ENCODE measurements at places on chromosomes 6 and 20. TPM values are rescaled to one million over a fixed set of nuclear protein-coding genes. Genes with fewer than 3 reads are reported as not detected.

DNA sequence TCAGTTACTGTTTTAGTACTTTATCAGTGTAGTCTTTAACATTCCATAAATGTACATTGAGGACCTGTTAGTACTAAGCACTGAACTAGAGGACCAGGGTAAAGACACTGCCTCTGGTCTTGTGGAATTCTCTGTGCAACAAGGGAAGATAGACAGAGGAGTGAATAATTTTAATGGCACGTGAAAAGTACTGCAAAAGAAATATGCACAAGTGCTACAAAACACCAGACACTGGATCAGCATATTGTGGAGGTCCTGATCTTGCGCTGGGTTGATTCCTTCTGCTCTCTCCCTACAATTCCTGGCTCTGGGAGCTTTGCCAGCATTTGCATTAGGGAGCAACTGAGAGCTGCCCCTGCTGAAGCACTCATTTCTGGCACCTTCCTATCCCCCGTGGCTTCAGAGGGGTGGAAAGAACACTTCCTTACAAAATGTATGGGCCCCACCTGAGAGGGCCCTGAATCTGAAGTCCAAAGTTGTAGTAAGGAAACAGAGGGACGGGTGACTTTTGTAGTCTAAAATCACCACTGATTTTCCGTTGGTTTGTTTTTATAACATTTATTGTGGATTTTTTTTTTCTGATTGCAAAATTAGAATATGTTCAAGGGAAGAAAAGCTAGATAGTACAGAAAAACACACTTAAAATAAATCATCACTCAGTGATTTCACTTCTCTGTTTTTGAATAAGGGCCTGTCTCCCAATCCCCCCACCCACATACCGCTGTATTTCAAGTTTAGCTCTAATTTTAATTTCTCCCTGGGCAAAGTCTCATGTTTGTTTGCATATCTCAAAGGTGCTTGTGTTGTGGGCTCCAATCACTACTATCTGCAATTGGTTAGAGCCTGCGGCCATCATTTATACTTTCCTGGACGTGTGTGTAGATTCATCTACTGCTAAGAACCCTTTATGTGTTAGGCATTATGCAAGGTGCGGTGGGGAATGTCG is 4.9 kb downstream of the PKIG start:
- no peak for DNase-seq

DNA sequence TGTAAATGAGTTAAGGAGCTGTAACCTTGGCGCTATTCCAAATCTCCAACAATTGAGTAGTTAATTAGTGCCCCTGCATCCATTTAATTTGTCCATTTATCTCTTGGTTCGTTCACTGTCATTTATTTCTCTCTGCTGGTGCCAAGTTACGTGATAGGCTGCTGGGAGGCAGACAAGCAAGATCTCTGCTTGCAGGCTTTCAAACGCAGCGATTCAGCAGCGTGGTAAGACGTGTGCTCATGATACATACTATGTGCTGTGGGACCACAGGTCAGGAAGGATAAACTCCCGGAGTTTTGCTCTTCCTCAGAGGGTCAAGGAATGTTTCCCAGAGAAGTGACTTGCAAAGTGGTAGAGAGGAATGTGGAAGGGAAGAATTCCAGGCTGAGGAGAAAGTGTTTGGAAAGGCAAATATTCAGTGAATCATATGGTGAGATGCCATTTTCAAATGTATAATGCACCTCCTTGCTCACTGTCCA is 46.4 kb downstream of the UTRN start:
- DNase-seq = no peak

DNA sequence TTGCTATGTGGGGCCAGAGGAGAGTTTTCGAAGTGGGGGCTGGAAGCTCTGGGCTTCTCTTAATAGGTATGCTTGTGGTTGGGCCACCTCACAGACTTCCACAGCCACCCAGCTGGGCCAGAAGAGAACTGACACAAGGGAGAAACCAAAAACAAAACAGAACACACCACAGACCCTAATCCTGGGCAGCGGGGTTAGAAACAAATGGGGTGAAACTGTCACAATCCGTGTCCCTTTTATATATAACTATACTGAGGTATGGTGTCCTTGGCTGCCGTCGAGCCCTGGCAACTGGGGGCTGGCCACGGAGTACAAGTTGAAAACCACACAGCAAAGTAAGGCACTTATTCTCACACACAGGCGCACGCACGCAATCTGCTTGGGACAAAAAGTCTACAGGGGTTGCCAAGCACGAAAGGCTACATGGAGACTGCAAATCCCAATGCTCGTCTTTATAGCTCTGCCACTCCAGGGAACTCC is 78.3 kb downstream of the TRAM2 start:
- no peak for DNase-seq

DNA sequence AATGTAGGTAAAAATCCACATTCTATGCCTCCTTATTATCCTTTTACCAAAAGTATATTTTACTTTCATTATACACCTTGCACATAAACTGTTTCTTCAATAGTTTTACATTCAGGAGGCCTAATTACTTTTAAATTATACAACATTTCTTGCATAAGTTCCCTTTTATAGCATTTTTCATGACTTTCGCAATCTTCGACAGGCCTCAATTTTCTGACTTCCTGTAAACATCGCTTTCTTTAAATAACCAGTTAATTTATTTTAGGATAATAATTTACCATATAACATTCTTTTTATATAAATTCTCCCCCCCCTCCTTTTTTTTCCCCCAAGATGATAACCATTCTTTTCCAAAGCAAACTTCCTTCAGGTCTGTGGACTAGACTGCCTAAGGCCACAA is 9.2 kb downstream of the SLC35A1 start:
- DNase-seq = no peak

DNA sequence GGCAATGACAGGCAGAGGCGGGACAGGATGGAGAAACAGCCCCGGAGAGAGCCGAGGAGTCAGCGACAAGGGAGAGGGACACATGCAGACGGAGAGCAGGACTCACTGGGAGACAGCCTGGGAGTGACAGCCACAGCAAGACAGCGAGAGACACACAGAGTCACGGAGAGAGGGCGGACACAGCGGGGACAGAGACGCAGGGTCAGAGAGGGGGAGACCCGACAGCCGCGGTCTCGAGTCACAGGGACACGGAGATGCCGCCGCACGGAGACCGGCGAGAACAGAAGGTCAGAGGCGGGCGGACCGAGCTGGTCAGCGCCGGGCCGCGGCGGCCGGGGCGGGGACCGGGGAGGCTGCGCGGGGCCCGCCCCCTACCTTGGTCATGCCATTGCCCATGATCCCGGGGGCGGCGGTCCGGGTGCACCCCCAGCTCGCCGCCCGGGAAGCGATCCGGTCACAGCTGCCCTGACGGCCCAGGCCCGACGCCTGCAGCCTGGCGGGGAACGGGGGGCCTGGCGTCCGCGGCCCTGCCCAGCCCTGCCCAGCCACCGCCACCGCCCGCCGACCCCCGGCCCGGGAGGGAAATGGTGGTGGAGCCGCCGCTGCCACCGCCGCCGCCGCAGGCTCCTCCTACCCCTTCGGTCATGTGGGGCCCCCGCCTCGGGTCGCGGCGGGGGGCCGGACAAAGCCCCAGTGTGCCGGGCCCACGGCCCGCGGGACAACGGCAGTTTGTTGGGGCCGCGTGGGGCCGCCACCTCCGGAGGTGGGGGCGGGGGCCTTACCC is at the start of the genes DUSP15 and TTLL9:
Gene DUSP15 (minus strand): TSS at position 586 of the 784 bp plus-strand sequence. CDS start 190 bp downstream, at position 396.
Gene TTLL9 (plus strand): TSS at position 693 of the 784 bp plus-strand sequence. CDS start 493 bp downstream, outside the sequence.
- DNase-seq = no peak

DNA sequence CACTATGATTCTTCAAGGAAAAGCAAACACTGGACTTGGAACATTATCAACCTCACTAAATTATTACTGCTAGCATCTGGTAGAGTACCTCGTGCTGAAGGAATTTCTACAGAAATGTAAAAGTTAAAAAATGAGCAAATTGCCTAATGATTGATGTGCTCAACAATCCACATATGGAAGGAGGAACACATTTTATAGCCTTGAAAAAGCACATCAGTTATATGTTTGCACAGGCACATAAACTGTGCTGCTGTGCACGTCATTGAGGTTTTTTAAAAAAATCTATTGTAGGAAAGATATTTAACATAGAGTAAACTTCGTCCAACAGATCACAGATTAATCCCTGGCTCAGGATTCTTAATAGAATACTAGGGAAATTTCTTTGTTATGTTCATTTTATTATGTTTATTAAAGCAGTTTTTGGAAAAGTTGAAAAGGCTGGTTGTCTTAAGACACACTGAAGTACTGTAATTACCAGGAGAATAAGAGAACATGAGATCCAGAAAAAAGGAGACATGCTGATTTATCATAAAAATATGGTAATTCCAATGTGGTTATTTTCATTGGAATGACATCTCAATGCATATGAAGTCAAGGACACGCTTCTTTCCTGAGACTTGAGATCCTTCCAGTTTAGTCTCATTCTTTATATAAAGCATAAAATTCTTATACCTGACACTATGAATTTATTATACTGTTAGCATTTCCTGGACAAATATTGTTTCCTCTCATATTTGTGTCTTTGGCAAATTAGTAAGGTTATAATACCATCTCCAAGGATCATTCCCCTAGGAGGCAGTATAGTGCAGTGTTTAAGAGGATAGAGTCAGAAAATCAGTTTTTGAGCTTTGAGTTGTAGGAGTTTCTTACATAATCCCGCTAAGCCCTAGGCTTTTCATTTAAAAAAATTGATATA is 511.1 kb downstream of the TENT5A start:
- no peak for DNase-seq

DNA sequence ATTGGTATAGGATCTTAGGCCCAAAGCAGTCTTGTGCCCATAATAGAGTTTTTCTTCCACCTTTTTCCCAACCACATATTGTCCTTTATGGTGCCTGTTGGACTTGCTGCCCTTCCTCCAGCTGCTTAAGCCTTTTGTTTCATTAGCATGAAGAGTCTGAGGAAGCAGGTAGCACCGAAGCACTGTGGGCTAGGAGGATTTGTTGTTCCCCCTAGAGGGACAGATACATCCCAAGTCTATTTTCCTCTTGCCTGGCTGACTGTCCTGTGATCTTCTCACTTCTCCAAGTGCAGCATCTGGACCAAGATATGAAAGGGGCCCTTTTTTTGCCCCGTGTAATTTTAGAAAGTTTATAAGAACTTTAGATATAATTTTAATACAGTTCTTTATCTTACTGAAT is 50.7 kb upstream of the COL10A1 start:
- no peak for DNase-seq

- no peak for DNase-seq
Measured at GRCh38 chr20:6200092-6200491, 77.3 kb upstream of the FERMT1 start.

DNA sequence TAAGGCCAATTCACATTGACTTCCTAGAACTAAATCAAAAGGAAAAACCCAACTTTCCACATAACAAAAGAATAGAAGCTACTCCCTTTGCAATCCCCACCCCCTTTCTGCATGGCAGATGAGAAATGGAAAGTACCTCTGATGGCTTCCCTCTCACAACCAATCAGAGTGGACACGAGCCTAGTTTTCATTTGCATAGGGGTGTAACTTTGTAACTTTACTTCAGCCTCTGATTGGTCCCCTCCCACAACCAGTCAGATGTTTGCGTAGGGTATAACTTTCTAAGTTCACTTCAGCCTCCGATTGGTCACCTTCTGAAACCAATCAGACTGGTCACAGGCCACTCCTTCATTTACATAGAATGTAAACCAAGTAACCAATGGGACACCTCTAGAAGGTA is 328.5 kb downstream of the CDH26 start:
- no peak for DNase-seq

DNA sequence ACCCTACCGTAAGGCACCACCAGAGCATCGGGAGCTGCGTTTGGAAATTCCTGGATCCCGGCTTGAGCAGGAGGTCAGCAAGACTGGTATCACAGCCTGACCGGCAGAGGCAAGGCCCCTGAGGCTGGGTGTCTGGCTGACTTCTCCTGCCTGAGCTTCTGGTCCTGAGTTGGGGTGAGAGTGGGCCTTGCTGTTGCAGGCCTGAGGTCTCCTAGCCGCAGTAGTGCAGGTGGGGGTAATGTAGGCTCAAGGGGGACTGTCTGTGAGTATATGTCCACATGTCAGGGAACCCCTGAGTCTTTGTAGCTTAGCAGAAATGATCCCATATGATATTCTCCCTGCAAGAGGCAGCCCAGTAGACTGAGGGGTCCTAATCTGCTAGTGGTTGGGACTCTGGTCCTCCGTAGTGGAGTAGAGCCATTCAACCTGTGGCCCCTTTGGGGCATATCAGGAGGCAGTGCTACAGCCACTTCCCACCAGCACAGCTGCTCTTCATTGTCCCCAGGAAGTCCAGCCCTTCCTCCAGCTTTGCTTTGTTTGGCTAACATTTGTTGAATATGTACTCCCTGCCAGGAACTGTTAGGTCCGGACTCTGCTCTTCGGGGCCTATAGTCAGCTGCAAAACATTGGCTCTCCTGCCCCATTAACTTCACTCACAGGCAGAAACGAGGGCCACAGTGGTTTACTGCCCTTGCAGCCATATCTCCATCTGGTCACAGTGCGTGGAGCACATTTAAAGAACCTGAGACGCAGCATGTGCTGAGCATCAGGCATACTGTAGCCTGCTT is 10.9 kb downstream of the LRRC73 start:
- no peak for DNase-seq

GRCh38 chr6:36985417-36985807 is 584 bp downstream of the MTCH1 start:
- DNase-seq = no peak

GRCh38 chr6:10425176-10425974 is 10.5 kb upstream of the TFAP2A start:
- DNase-seq = no peak

DNA sequence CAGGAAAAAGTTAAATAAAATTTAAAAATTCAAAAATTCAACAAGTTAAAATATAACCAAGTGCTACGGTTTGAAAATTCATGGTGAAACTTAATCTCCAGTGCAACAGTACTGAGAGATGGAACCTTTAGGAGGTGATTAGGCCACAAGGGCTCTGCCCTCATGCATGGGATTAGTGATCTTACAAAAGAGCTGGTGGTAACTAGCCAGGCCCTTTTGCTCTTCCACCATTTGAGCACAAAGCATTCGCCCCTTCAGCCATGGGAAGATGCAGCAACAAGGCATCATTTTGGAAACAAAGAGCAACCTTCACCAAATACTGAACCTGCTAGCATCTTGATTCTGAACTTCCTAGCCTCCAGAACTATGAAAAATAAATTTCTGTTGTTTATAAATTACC is 80.9 kb downstream of the RNGTT start:
- DNase-seq = no peak

DNA sequence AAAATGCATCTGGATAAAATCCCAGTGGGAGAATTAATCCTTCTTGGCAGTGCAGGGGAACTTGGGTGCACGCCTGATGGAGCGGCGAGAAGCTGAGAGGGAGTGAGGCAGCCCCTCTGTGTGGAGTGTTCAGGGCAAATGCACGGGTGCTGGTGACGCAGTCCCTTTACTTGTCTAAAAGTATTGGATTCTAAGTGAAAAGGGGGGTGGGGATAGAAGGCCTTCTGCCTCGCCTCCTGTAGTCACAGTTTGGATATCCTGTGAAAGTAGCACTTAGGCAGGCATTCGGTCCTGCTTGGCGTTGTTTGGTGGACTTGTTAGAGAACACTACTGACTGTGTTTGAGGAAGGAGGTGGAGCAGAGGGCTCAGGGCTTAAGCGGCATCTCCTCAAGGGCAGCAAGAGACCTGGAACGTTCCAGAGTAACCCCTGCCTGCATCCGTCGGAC is 39.3 kb downstream of the PHACTR3 start:
- no peak for DNase-seq

Gene ATP6V1G2
- total RNA-seq = 0.86 TPM

Gene DEF6
- 99.1 TPM for total RNA-seq

Gene GNMT
- total RNA-seq = 0.38 TPM

Gene UFL1
- total RNA-seq = 30.8 TPM

Gene NOX3
- not detected for total RNA-seq

Gene SSTR4
- total RNA-seq = not detected

Gene VSX1
- not detected for total RNA-seq

Gene CRISP3
- total RNA-seq = not detected

Gene PLA2G7
- not detected for total RNA-seq

Measured in activated CD8-positive, alpha-beta T cell treated with anti-CD3 and anti-CD28 coated beads for 36 hours (primary cell).